ENCODE measurements at places on chromosomes 5 and 9. TPM values are rescaled to one million over a fixed set of nuclear protein-coding genes. Genes with fewer than 3 reads are reported as not detected.

- no peak for DNase-seq
These were observed 332.3 kb upstream of the KLF9 start for GRCh38 chr9:70746760-70747159.

GRCh38 chr9:107749787-107750444 is 260.3 kb upstream of the KLF4 start:
- peak; percentile 74 for DNase-seq

- DNase-seq, result no peak
These were observed 5.5 kb downstream of the MRNIP start for GRCh38 chr5:179852993-179853547.

DNA sequence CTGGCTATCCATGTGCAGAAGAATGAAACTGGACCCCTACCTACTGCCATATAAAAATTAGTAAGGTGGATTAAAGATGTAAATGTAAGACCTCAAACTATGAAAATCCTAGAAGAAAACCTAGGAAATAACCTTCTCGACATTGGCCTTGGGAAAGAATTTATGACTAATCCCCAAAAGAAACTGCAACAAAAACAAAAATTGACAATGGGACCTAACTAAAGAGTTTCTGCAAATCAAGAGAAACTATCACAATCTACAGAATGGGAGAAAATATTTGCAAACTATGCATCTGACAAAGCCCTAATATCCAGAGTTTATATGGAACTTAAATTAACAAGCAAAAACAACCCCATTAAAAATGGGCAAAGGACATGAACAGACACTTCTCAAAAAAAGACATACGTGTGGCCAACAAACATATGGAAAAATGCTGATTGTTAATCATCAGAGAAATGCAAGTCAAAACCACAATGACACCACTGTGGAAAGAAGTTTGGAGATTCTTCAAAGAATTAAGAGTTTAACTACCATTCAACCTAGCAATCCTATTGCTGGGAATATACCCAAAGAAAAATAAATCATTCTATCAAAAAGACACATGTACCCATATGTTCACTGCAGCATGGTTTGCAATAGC is 98.5 kb downstream of the NR3C1 start:
- DNase-seq, result no peak

GRCh38 chr5:179199246-179199645 is 139.1 kb downstream of the ZNF354C start:
- no peak for DNase-seq

DNA sequence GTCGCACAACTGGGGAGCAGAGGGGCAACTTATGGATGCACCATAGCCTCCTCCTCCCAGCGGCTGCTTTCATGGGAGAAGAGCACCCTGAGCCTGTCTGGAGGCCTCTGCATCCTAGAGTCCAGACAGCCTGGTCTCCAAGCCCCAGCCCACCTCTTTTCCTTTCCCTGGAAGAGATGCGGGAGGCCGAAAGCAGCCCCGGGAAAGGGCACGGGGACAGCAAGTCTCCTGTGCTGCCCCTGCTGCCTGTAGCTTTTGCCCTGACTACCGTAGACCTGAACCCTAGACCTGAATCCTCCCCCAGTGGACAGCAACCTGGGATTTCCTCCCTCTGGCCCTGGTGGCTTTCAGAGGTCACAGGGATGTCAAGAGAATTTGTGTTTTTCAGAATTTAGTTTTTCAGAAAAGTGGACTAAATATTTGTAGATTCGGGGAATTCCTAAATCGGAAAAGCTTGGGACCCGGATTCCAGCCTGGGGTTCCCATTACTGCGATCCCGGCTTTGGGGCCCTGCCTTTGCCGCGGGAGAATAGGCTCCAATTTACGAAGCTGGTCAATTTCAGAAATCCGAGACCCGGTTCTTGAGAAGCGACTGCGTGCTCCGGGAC is 4.3 kb upstream of the PITX1 start:
- DNase-seq, result no peak

- no peak for DNase-seq
These were observed 7.6 kb upstream of the CLPTM1L start for GRCh38 chr5:1352231-1353219.

The MFAP3 gene
- total RNA-seq, result 57.1 TPM

The SLC25A2 gene
- total RNA-seq, result not detected

The NUTM2G gene
- total RNA-seq, result not detected

The PHYHD1 gene
- total RNA-seq, result 3.8 TPM

Measured in bronchial epithelial cell (primary cell).